ENCODE measurements at places on chromosomes 11 and 22. TPM values are rescaled to one million over a fixed set of nuclear protein-coding genes. Genes with fewer than 3 reads are reported as not detected.

The KDELR3 gene
- total RNA-seq, result 12.9 TPM

GRCh38 chr11:60952742-60953170 is 780 bp upstream of the SLC15A3 start:
- DNase-seq, result no peak

- no peak for DNase-seq
Observed at GRCh38 chr22:46023558-46023981, 46.6 kb upstream of the WNT7B start.

GRCh38 chr11:107408762-107409211 is 48.8 kb downstream of the CWF19L2 start:
- no peak for DNase-seq

DNA sequence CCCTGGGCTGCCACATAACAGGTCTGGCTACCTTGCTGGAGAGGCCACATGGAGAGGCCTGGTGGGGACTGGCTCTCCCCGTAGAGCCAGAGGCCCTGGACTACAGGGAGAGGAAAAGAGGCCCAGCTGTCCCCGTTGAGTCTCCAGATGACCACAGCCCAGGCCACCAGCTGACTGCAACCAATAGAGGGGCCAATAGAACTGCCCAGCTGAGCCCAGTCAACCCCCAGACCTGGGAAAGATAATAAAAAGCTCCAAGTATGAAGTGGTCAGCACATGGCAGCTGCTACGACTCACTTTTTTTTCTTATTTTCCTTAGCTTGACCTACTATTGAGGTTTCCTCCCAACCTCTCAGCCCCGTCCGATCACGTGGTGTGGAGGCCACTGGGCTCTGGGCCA is 18.4 kb downstream of the PDGFB start:
- no peak for DNase-seq
